GM12878 (cell line): ENCODE measurements at places on chromosomes 3 and 15.

GRCh38 chr15:82110144-82110543, 64.3 kb upstream of the MEX3B start:
- no peak for DNase-seq

DNA sequence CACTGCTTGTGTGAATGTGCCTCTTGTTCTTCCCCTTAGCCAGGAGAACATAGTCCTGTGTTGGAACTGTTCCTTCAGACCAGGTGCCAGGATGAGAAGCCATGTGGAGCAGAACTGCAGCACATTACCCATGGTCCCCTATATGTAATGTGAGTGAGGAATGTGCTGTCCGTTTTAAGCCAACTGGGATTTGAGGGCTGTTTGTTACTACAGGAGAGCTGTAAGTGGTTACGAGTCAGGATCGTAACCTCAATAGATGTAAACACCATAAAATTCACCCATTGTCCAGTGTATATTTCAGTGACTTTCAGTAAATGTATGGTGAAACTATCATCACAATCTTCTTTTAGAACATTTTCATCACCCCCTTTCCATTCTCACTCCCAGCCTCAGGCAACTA, 10.1 kb upstream of the SCAP start:
- DNase-seq: no peak

- DNase-seq: no peak
Measured at GRCh38 chr3:185900228-185900627, 37.6 kb downstream of the TRA2B start.

GRCh38 chr3:11908981-11909698, 62.5 kb upstream of the TAMM41 start:
- DNase-seq: no peak

- DNase-seq: no peak
Measured at GRCh38 chr15:57031605-57032004, 113.2 kb downstream of the TCF12 start.

DNA sequence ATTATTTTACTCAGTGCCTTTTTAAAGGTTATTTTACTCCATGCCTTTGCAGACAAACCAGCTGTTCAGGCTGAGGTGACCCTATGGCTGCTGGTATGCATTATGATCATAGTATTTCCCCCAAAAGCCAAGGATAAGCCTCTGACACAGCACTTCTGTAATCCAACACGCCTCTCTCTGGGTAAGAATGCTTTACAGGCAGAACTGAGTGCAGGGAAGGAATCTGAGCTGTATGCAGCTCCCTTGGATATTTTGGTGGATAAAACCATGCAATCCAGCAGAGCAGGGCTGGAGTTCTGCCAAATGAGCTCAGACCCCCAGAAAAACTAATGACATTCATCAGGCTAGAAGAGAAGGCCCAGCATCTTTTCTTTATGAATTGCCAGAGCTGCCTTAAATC, 11.7 kb upstream of the MAP1A start:
- DNase-seq: no peak

- DNase-seq: no peak
Measured at GRCh38 chr3:121942116-121942786, 48.0 kb downstream of the SLC15A2 start.

DNA sequence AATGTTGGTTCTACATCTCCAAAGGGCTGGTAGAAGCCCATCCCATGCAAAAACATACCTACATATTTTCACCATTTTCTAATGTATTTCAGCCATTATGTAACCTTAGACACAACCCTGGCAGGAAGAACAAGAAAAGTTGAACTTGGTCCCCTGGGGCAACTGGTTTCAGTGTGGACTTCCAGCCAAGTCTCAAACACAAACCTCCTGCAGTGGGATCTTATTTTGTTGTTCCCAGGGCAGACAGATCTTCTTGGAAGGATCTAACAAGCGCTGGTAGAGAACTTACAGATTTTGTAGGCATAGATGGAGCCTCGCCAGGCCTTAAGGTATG, 96.3 kb downstream of the ADAMTS17 start:
- no peak for DNase-seq

- DNase-seq: no peak
Measured at GRCh38 chr3:195921334-195921791, 13.0 kb upstream of the TNK2 start.
